ENCODE measurements at places on chromosomes 1 and 21. TPM values are rescaled to one million over a fixed set of nuclear protein-coding genes. Genes with fewer than 3 reads are reported as not detected.

CD84 gene
- total RNA-seq = 135 TPM

- no peaks in the 10 kb centered on the region for H3K36me3 ChIP-seq
- no peaks in the 10 kb centered on the region for H3K4me1 ChIP-seq
- no peak for DNase-seq
- H3K27ac ChIP-seq = no peak overlapping the region
Measured at GRCh38 chr1:56525489-56526041, 53.8 kb downstream of the PLPP3 start.

- no peak for DNase-seq
- H3K27ac ChIP-seq = peak overlapping the region; percentile 87
- H3K4me3 ChIP-seq = peak overlapping the region; percentile 93
- H3K27me3 ChIP-seq = no peaks in the 10 kb centered on the region
Measured at GRCh38 chr21:25568246-25568645, 39.0 kb downstream of the MRPL39 start.

GRCh38 chr1:112798292-112798691, 83.2 kb upstream of the PPM1J start:
- H3K36me3 ChIP-seq = no peaks in the 10 kb centered on the region
- no peaks in the 10 kb centered on the region for H3K27me3 ChIP-seq
- no peaks in the 10 kb centered on the region for H3K4me1 ChIP-seq
- H3K4me3 ChIP-seq = no peak overlapping the region

KRTAP11-1 gene
- total RNA-seq = not detected
